Posterior cingulate gyrus (tissue), 11 donors: ENCODE measurements at places on chromosomes 1 and 21.

GRCh38 chr1:171486048-171486519, 754 bp downstream of the PRRC2C start:
- no peak for DNase-seq

DNA sequence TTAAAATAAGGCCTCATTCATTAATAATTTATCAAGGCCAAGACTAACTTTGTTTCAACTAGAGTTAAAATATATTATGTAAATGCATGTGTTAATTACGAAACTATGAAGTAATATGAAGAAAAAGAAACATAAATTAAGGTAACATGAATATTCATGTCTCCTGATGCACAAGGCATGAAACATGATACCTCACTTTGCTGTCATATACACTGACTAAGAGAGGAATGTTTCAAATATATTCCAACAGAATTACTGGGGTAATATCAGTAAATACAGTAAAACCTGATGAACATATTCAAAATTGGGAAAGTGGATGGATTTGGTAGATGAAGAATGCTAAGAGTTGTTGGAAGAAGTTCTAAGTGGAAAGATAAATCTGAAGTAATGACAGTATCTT, 274.6 kb downstream of the LRRC7 start:
- no peak for DNase-seq

GRCh38 chr1:54378874-54379554, 27.2 kb downstream of the SSBP3 start:
- DNase-seq: no peak

DNA sequence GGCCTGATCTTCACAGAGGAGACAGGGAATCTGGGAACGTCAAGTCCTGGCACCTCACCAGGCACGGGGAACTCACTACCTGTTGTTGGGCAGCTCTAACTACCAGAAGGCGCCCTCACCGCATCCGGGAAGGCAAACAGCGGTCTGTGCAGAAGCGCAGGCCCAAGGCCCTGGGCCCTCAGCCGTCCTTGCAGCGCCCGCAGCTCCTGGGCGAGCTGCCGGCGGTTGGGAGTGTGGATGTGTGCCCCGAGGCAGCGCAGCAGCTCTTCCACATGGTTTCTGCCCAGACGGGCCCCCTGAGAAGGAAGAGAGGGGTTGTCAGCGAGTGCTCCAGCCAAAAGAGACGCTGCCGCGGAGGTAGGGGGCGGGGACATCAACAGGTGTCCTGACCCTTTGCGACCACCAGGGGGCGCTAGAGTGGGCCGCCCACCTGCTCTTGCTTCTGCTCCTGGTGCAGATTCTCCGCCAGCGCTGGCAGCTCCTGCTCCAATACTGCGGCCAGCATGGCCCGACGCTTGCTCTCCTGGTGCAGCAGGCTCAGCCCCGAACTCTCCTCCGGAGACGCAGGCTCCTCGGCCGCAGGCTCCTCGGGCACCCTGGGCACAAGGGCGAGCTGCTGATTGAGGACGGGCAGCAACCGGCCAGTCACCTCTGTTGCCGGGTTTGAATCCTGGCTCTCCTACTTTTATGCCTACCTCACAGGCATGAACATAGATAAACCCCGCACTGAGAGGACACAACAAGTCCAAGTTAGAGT, 9.3 kb downstream of the MAP3K6 start:
- peak; percentile 51 for DNase-seq

DNA sequence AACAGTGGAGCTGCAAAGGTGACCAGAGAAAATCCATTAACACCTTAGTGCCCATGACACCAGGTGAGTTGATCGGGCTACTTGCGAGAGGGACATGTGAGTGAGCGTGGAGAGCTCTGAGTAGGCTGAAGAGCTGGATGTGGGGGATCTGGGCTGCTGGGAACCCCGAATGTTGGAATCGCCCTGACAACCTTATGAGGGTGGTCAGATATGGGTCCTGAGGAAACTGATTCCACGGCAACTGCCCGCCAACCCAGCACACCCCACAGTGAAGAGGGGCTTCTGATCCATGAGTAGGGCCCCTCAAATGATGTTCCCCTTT, 705 bp upstream of the QSOX1 start:
- no peak for DNase-seq

GRCh38 chr1:25802915-25803314, 2.9 kb downstream of the SELENON start:
- DNase-seq: no peak

- peak; percentile 24 for DNase-seq
Observed at GRCh38 chr1:173502104-173502503, 25.0 kb downstream of the PRDX6 start.

DNA sequence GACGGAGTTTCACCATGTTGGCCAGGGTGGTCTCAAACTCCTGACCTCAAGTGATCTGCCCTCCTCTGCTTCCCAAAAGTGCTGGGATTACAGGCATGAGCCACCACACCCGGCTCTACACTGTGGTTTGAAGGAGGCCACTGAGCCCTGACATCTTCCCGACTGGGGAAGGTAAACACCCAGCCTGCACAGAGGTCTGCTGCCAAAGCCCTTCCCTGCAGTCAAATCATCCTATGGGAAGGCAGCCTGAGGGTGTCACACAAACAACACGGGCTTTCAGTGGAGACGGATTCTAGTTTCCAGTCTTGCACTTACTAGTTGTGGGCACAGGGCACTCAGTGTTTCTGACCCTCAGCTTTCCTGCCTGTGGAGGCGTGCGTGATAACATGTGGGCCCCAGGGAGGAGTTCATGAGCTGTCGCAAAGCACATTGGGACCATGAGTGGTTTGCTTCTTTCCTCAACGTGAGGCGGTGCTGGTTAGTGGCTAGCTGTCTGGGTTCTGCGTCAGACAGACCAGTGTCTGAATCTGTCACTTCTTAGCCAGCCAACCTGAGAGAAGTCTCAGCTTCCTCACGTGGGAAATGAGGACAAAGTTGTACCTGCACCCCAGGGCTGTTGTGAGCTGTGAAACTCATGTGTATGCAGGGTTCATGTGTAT, 21.5 kb upstream of the OPRD1 start:
- no peak for DNase-seq

DNA sequence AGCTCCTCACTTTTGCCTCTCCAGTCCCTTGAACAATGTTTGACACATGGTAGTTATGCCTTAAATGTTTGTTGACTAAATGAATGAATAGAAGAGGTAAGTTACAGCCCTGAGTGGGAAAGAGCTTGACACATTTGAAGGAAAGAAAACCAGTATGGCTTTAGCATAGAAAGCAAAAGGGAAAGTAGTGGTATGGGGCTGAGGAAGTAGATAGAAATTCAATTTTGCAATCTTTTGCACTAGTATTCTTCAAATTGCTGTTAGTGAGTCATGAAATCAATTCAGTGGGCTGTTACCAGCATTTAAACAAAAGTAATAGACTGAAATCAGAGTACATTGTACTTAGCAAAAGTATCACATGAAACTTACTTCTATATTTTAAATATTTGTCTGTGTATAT, 21.1 kb downstream of the PLA2G4A start:
- DNase-seq: no peak

- DNase-seq: no peak
Observed at GRCh38 chr1:2435746-2436355, 23.5 kb upstream of the PEX10 start.

DNA sequence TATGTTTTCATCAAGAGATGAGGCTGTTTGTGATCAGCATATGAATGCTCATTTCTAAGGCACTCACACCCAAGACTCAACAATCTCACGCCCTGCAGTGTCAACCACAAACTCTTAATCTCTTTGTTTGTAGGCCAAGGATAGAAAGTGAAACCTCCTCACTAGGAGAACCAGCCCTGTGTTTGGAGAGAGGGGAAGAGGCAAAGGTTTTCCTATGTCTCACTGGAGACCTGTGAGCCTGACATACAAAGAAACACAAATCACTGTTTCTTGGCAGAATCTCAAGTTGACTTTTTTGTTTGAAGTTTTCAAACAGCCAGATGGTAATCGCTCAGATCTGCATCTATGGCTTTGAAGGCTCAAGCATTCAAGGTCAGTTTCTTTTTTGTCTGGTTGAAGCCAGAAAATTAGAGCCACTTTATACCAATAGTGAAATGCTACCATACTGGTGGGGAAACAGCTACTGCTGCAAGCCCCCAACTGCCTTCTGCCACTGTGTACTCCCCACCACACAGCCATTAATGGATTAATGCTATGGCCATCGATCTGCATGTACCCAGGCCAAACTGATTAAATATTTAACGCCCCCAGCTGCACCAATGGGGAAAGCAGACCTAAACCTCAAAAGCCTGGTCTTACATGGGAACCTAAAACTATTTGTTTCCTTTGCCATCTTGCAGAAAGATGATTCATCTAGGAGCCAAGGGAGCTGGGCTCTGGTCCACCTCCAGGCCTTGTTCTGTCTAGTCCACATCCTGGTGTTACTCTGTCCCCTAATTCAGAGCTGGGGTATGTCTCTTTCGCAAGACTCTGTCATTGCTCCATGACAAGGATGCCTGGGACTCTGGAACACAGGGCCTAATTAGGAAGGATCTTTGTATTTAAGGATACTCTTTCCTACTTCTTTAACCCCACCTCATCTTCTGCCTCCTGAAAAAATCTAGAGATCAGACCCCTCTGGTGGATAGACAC, 16.3 kb downstream of the PDZK1 start:
- DNase-seq: no peak

DNA sequence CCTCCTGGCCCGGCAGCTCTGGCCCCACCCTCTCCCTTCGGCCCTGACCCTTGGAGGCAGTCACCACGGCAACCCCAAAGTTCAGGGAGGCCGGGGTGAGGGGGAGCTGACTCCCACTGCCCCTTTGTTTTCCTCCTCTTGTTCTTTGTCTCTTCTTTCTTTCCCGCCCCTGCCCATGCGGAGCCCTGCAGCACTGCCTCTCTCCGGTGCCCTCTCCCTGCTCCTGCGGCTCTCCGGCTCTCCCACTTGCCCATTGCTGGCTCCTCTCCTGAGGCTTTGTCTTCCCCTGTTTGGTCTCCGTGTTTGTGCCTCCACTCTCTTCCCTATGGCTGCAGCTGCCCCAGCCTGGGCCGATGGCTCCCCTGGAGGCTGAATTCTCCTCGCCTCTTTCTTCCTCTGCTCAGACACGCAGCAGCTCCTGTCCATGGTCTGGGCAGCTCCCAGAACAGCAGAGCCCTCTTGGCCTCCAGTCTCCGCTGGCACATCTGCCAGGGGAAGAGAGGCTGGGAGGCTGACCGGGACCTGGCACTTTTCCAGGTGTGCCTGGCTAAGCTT, 5.8 kb downstream of the CELSR2 start:
- no peak for DNase-seq

- no peak for DNase-seq
Observed at GRCh38 chr1:23215751-23216449, 1.4 kb downstream of the HTR1D start.

- DNase-seq: no peak
Observed at GRCh38 chr1:145719230-145720079, at the start of gene CD160. Gene CD160 (plus strand): TSS chr1:145719499. CDS start chr1:145728328, 8,829 bp downstream.

GRCh38 chr21:25103500-25104207, 503.6 kb downstream of the MRPL39 start:
- no peak for DNase-seq

DNA sequence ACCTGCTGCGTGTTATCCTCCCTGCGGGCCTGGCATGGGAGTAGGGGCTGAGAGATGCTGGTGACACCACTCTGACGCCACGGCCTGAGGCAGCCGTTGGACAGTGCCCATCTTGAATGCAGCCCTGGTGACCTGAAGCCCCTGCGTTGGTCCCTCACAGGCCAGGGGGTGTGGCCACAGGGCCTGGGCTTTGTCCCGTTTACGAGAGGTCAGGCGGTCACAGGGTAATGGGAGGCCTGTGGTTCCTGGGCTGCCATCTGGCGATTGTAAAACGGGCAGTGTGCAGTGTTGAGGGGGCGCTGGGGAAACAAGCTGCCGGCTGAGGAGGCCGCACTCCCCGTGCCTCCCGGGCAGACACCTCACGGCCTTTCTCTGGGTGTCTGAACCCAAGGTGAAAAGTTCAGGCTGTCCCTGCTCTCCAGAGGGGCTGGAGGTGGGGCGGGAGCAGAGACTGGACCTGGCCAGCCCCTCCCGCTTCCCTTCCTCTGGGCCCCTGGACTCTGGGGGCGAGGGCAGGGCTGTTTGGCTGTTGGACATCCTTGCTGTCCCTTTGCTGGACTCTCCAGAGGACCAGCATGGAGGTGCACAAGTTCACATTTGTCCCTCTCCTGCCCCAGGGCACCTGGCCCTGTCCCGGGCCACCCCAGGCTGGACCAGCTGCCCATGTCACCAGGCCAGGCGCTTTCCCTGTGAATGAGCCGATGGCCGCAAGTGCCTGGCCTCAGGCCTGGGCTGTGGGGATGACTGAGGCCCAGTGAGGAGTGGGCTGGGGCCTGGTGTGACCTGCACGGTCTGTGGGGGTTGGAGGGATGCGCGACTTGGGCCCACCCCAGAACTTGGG, 42.4 kb downstream of the SKI start:
- no peak for DNase-seq

GRCh38 chr1:90317628-90318027, 322.7 kb downstream of the ZNF326 start:
- no peak for DNase-seq

DNA sequence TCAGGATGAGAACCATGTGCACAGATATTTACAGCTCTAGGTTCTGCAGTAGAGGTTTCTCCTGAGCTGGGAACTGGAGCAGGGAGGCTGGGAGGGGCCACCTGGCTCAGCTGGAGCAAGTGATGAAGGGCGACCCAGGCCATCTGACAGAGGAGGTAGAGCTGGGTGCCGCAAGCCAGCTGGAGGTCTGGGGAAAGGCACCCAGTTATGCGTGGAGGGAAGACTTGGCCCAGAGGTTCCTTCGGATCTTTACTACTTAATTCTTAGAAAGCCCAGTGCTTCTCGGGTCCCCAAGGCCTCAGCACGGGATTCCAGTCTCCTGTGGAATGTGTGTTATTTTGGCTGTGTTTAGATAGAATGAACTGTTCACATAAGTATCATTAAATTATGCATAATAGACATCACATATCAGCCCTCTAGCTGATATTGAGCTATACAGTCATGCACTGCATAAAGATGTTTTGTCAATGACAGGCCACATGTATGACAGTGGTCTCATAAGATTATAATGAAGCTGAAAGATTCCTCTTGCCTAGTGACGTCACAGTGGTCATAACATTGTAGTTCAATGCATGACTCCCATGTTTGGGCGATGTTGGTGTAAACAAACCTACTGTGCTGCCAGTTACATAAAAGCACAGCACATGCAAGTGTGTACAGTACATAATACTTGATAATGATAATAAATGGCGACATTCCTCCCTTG, 245.1 kb downstream of the RHOU start:
- no peak for DNase-seq

- no peak for DNase-seq
Observed at GRCh38 chr21:41711416-41712007, 55.3 kb downstream of the RIPK4 start.

GRCh38 chr1:13700521-13701270, 708 bp downstream of the PRDM2 start:
- peak; percentile 37 for DNase-seq

DNA sequence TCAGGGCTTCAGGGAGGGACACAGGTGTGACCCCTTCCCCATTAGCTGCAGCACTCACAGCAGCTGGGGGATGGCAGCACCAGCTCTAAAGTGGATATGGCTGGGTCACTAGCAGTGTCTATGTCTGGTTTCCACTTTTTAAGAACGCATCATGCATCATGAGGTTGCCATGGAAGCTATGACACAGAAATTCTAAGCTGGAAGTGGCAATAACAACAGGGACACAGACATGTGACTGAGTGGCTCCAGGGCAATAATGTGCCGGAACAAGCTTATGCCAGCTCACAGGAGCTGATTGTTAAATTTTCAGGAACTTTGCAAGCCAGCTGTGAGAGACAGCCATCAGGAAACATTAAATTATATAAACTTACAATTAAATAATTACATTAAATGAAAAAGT, 51.2 kb upstream of the NFASC start:
- DNase-seq: no peak

GRCh38 chr1:65980237-65980636, 187.5 kb downstream of the PDE4B start:
- no peak for DNase-seq
